ENCODE measurements at places on chromosomes 3 and 15. TPM values are rescaled to one million over a fixed set of nuclear protein-coding genes. Genes with fewer than 3 reads are reported as not detected.

Gene QTRT2
- total RNA-seq = 10.8 TPM

Gene PRICKLE2
- total RNA-seq = 78.7 TPM

Gene CCR3
- total RNA-seq = not detected

Gene CFAP91
- total RNA-seq = 4.9 TPM

Gene MRPL46
- 14.5 TPM for total RNA-seq

Gene RGMA
- total RNA-seq = 16.2 TPM

Gene KBTBD13
- total RNA-seq = not detected

Gene SNUPN
- total RNA-seq = 19.7 TPM

Gene SSUH2
- 0.49 TPM for total RNA-seq

Gene ATP13A4
- total RNA-seq = 15.7 TPM

Gene OR5H15
- total RNA-seq = not detected

Gene SLC22A14
- 0.25 TPM for total RNA-seq

Gene KBTBD8
- total RNA-seq = 9.8 TPM

Gene FNDC3B
- 11.1 TPM for total RNA-seq

Gene GRK7
- total RNA-seq = 0.25 TPM

Gene ISG20
- total RNA-seq = not detected

Gene SIDT1
- total RNA-seq = 3.7 TPM

Gene SPG11
- total RNA-seq = 57.0 TPM

Gene STARD5
- 7.9 TPM for total RNA-seq

Gene HGD
- 0.98 TPM for total RNA-seq

Gene DNAH12
- 0.74 TPM for total RNA-seq

Gene TLE3
- 104 TPM for total RNA-seq

Gene PPARG
- total RNA-seq = 1.7 TPM

Gene RAB5A
- 73.0 TPM for total RNA-seq

Gene ADPGK
- total RNA-seq = 23.8 TPM

Gene CHRD
- 8.6 TPM for total RNA-seq

Gene TEX55
- total RNA-seq = not detected

Gene CHL1
- total RNA-seq = 896 TPM

Gene CD200R1
- 0.25 TPM for total RNA-seq

Gene WDR6
- 87.8 TPM for total RNA-seq

Gene SLC24A5
- total RNA-seq = not detected

Gene ABCF3
- total RNA-seq = 38.4 TPM

Gene KNL1
- total RNA-seq = 3.7 TPM

Gene GPR156
- 4.2 TPM for total RNA-seq

Gene GUCA1C
- total RNA-seq = not detected

Gene ADGRG7
- under 0.01 TPM for total RNA-seq

Gene SPESP1
- total RNA-seq = 0.25 TPM

Gene SLC2A2
- not detected for total RNA-seq

Gene LDHAL6B
- total RNA-seq = not detected

Gene HES1
- total RNA-seq = 16.2 TPM

Gene FGF12
- total RNA-seq = 103 TPM

Gene C3orf22
- total RNA-seq = not detected

Gene FANCD2OS
- total RNA-seq = not detected

Gene EXD1
- total RNA-seq = 0.25 TPM

Gene RUBCN
- 28.0 TPM for total RNA-seq

Gene NECTIN3
- total RNA-seq = 134 TPM

Gene MOBP
- total RNA-seq = 0.25 TPM
